Nephron progenitor cell (in vitro differentiated cells): ENCODE measurements at places on chromosomes 4 and X.
A peak's percentile ranks its signal among the peaks of the same experiment; 100 is the strongest.

- no peak for DNase-seq
Observed at GRCh38 chr4:120963449-120963848, 40.9 kb upstream of the PRDM5 start.

DNA sequence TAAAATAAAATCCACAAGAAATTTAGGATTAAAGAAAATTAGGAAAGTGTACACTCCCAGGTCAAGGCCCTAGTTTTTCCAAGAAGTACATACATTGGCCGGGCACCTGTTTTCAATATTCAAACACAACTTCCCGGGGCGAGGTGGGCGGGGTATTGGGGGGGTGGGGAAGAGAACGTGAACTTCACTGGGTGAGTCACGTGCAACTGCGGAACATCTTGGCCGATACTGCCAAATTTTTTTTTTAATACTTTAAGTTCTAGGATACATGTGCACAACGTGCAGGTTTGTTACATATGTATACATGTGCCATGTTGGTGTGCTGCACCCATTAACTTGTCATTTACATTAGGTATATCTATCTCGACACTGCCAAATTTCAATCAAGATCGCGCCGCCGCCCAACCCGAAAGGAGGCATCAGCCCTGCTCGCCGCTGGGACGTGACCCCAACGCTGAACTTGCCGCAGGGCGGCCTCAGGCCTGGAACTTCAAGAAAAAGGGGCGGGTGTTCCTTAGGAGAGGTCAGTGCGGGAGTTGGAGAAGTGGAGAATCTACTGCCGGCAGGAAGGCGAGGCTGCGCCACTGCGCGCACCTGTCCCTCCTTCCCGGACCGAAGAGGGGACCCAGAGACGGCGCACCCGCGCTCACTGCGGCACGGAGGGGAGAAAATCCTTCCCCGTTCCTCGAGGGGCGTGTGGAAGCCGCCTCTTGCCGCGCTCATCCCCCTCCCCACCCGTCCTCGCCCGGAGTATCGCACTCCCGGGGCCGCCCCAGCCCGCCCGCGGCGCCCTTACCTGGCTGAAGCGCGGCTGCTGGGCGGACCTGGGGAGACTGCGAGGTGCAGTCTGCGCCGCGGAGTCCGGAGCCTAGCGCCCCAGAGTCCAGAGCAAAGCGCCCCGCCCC lies at the start of gene TEC:
Gene TEC, minus strand, starts transcription at position 883 of the 905 bp plus-strand sequence. CDS start 41,224 bp downstream, outside the sequence.
- DNase-seq, result peak; percentile 63

GRCh38 chr4:184574861-184575260 lies 74.4 kb downstream of the CASP3 start:
- no peak for DNase-seq

DNA sequence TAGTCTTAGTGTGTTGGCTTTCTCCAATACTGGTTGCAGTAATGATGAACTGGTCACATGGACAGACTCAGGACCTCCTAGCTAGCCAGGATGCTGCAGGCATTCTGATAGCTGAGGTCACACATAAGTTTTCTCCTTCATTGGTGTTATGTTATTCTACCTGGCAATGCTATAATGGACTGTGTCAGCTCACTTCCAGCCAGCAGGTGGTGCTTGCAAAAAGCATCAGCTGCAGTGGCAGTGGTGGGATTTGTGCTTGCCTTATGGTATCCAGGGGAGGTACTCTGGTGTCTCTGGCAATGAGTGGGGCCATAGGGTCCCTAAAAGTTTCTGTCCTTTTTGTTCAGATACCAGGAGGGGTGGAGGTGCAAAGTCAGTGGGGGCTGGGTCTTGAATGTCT lies 33.6 kb downstream of the ZNF330 start:
- no peak for DNase-seq

GRCh38 chr4:4851081-4851480 lies 8.4 kb upstream of the MSX1 start:
- no peak for DNase-seq

- DNase-seq, result no peak
Observed at GRCh38 chr4:73897380-73898136, 28.4 kb downstream of the CXCL1 start.
